ENCODE measurements at places on chromosomes 5 and 9.

DNA sequence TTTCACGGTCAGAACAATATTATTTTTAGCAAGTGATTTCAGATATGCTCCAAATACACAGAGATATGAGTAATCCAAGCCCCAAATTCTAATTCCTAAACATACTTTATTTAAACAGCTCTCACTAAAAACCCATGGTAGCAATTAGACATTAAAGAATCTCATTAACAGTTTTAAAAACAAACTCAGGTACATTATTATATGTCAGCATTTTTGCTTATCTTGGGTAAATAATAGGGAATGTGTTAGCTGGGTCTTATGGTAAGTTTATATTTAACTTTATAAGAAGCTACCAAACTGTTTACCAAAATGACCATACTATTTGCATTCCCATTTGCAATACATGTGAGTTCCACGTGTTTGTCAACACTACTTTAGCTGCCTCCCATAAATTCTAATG, 511.1 kb downstream of the HTR1A start:
- DNase-seq = no peak

DNA sequence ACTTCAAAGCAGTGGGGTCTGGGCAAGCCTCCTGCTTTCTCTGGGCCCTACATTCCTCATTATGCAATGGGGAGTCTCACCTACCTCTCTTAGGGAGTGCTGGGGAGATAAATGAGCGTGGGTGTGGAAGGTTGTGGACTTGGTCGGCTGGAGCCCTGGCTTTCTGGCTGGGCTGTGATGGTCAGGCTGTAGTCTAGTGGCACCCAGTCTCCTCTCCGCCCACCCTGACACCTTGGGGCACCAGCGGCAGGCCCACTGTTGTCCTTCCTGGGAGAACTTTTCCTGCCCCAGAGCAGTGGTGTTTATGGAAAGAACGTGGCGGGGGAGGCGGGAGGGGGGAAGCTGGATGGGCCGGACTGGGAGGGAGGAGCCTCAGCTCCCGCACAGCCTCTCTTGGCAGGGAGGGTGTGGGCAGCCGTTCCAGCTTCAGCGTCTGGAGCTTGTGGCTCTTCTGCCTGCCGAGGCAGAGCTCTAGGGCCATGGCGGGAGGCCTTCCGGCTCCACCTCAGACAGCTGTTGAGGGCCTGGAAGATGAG, 4.1 kb downstream of the PTGS1 start:
- no peak for DNase-seq

- no peak for DNase-seq
Observed at GRCh38 chr9:20692554-20692953, 8.5 kb downstream of the FOCAD start.

DNA sequence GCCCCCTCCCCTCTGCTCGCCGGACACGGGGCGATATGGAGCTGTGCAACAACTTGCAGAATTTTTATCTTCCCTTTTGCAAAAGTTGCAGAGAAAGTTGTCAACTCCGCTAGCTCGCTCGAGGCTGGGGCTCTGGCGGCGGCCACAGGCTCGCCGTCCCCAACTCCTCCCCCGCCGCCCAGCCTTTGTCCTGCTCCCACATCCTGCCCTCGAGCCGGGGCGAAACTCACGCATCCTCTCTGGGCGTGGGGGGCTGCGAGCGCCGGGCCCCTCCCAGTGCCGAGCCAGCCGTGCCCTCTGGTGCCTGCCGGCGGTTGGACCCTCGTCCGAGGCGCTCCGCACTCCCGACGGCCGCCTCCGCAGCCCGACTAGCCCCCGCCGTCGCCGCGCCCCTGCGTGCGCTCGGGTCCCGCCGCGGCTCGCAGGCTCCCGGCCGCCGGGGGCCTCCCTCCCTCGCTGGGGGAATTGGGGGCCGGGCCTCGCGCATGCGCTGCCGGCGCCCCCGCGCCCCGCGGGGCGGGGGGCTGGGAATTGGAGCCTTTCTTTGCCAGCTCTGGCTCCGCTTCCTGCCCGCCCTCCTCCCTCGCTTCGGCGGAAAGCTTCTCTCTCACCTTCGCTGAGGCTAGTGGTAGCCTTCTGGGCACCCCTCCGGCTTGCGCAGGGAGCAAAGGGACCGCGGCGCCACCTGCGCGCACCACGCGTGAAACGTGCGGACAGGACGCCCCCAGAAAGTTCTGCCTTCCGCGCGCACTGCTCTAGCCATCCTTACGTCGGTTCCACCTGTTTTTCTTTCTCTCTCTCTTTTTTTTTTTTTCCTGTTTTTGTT, at the start of gene CCNJL:
Gene CCNJL, minus strand, starts transcription at position 431 of the 826 bp plus-strand sequence. CDS start 641 bp downstream, outside the sequence.
- DNase-seq = no peak

GRCh38 chr9:115195912-115196311, 78.0 kb upstream of the TNC start:
- no peak for DNase-seq

DNA sequence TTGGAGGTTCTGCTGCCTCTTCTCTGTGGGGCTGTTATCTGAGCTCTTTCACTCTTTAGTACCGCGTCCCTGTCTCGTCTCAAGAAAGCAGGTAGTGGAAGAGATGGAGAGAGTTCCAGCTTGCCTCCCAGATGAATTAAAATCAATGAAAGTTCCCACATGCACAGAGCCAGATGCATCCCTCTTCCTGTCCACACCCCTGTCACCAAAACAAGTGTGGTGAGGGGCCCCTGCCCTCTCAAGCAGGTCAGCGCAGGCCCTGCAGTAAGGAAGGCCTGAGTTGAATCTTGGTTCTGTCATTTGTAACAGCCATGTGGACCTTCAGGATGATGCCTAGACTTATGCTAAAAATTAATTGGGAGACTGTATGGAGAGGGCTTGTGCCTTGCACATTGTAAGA, 26.9 kb downstream of the GALNT10 start:
- no peak for DNase-seq
